ENCODE measurements at places on chromosomes 7 and 10.

GRCh38 chr7:84196084-84196503, 1.5 kb upstream of the SEMA3A start:
- peak; percentile 60 for DNase-seq

GRCh38 chr7:75650681-75651080, 88.1 kb downstream of the HIP1 start:
- no peak for DNase-seq

GRCh38 chr7:95596198-95597063, at the start of gene PDK4:
PDK4 (minus strand) TSS chr7:95596516; CDS start chr7:95596293, 223 bp downstream.
- DNase-seq, result peak; percentile 89

DNA sequence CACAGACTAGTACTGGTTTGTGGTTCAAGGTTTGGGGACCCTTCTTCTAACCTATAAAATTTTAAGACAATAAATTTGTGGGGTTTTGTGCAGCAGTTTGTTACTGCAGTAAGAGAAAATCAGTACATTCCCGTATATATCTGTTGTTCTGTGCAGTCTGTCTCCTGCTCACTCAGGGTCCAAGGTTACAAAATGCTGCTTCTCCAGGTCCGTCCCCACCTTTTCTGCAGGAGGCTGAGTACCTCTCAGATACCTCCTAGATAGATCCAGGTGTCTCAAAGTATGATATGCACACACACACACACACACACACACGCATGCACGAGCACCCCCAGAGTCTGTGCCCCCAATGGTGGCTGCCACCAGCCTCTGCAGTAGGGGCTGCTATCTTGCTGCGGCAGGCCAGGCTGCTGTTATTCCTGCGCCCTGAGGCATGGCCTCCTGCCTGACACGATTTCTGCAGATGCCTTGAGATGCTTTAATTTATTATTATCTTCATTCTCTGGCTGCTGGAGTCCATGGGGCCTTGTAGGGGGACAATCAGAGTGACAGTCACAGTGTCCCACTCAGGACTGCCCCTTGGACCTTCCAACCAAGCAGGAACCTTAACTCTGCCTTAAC, 25.2 kb upstream of the ASL start:
- no peak for DNase-seq

- no peak for DNase-seq
Measured at GRCh38 chr10:13730956-13731355, 144.2 kb downstream of the PRPF18 start.

DNA sequence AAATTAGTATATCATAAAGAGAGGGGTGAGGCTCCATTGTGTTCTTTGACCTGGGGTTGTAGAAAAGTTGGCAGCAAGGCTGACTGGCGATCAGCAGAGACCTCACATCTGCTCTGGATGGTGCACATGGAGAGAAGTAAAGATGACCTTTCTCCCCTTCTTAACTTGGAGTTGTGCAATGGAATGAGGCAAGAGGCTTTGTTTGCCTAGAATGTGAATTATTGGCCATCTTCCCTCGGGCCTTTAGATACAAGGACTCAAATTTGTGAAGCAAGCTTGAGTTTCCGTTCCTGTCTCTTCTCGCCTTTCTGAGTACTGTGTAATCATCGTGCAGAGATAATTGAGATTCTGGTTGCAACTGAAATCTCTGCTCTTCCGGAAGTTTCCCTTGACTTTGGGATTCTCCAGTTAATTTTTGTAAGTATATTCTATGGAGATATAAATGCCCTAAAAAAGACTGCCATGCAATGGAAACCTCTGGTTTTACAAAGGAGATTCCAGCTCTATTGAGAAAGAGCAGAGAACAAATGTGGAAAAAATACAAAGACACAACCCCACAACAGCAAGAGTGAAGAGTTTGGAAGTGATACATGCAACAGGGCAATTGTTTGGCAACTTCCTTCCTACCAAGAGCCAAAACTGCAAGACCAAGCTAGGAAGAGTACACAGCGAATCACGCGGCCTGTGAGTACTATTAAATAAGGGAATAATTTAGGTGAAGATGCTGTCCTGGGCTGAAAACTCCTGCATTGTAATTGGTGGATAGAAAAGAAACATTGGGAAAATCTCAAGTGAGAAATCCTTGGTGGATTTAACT, 542.3 kb upstream of the NRP1 start:
- no peak for DNase-seq

- DNase-seq, result no peak
Measured at GRCh38 chr10:19935176-19935575, 118.9 kb downstream of the PLXDC2 start.

DNA sequence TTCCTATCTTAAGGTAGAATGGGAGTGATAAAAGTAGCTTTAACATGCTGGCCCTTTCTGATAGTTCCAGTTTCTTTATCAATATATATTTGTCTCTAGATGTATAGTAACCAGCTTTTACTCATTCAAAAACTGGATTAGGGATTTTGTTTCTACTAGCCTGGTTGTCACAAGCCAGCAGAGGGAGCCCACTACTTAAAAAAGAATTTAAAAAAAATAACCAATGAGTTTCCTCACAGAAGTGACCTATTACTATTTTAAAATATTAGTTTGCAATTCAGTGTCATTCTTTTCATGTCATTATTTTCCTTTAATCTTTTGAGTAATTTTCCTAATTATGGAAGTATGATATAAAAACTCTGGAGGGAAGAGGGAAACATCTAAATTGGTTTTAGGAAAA, 142.1 kb downstream of the PHTF2 start:
- DNase-seq, result peak; percentile 32
